ENCODE measurements at places on chromosomes 7 and 10. TPM values are rescaled to one million over a fixed set of nuclear protein-coding genes. Genes with fewer than 3 reads are reported as not detected.

- DNase-seq, result no peak
Measured at GRCh38 chr7:55427800-55428199, 62.7 kb downstream of the LANCL2 start.

DNA sequence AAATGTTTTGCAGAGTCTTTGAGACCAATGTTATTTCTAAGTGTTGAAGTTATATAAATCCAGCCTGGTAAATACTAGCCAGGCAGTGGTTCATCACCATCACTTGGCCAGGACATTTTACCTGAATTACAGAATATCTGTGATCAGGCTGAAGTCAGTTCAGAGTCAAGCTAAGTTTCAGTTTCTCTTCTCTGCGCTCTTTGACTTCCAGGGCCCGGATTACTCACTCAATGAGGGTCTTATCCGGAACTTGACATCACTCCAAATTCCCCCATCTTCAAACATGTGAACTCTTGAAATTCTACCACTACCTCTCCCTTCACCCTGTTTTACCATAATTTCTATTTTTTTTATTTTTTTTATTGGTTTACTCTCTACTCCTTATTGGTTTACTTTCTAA is 36.6 kb upstream of the CCAR1 start:
- no peak for DNase-seq

- DNase-seq, result no peak
Measured at GRCh38 chr7:5472432-5473315, 49.0 kb upstream of the TNRC18 start.

- peak; percentile 32 for DNase-seq
Measured at GRCh38 chr10:51524041-51524440, 175.4 kb downstream of the CSTF2T start.

DNA sequence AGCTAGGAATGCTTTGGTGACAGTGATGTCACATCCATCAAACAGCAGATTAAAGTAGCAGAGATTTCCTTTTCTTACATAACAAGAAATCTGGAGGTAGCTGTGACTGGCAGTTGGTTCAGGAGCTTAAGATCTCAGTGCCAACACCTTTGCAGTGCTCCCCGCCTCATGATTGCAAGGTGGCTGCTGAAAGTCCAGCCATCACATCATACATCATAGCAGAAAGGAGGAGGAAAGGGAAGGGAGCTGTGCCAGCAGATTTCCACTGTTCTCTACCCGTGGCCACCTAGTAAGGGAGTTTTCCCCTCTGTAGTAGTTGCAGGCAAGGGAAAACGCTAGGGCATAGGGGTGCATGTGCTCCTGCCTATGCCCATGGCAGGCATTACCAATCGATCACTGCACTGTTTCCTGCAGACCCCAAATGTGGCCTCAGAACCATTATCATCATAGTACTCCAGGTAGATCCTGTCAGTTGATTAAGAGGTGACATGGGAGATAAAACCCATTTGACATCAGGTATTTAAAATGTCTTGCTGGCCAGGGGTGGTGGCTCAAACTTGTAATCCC is 57.9 kb upstream of the GTF2IRD1 start:
- DNase-seq, result no peak

DNA sequence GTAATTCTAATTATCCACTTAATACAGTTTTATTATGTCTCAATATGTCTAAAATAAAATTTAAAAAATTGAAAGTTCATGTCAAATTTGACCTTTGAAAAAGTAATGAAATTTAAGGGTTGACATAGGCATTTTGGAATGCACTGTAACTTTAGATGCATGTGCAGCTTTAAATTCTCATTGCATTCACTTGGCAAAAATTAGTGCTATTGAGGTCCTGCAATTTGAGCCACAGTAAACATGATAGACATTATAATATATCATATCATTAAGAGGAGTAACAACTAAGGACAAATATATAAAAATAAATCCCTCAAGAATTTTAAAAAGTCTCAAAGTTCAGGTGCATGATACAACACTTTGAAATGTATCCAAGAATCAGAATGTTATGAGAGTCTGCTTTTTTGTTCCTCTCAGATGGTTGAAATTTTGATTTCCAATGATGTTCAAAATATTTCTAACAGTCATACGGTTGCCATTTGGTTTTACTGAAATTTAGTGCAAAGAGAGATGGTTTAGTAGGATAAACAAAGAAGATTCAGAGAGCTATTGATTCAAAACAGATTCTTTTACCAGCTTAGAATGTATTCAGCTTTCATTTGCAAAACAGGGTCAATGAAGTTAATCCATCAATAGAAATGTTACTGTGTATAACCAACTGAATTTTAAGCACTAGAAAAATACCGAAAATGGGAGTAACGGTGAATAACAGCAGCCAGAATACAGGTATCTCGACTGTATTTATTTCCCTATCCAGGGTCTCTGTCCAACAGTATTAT is 71.8 kb downstream of the SEMA3A start:
- no peak for DNase-seq

GRCh38 chr10:24213881-24214280 is 4.9 kb downstream of the KIAA1217 start:
- no peak for DNase-seq

Gene OR2AE1
- 0.65 TPM for total RNA-seq

Gene CHN2
- 0.81 TPM for total RNA-seq

Gene ELFN1
- total RNA-seq, result 3.8 TPM

Gene ANKRD2
- 0.27 TPM for total RNA-seq

Measured in fibroblast of the aortic adventitia (primary cell).